Germinal center (tissue), 1 donor: ENCODE measurements at places on chromosomes 11 and 22.

DNA sequence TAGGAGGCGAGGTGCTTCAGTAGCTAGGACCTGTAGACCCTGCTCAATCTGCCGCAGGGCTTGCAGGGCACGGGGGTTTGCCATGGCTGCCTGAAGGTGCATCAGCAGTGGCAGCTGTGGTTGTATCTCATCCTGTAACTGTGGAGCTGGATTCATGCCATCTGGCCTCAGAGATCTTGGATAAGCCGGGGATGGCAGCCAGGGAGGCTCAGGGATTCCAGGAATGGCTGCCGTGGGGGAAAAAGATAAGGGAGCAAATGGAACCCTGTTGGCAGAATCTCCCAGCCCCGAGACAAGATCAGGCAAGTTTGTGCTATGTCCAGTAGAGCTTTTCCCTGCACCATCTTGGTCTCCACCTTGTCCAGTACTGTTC lies 1.8 kb downstream of the UBQLN3 start:
- no peak for DNase-seq

- no peak for DNase-seq
Observed at GRCh38 chr11:131764649-131765048, 394.2 kb downstream of the NTM start.

DNA sequence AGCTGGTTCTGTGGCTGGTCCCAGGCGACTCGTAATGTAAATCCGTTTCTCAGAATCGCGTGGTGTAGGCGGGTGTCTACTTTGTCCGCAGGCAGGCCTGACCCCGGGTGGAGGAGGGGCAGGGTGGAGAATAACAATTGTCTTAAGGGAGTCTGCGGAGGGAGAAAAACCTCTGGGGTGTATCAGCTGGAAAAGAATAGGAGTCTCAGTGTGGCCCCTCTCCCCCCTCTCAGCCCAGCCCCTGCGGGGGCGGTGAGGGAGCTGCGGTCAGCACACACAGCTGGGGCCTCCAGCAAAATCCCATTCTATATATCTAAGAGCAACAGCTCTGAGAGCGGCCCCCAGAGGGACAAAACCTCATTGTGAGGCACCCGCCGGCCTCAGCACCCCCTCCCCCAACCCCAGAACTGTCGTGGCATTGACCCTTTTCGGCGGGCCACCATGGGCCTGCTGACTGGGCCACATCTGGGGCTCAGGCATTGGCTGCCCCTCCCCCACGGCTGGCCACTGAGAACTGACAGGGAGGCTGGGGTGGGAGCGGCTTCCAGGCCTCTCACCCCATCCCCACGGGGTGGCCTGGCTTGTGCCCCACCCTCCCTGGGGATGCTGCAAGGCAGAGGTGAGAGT lies 2.7 kb upstream of the MYRF start:
- DNase-seq, result no peak

DNA sequence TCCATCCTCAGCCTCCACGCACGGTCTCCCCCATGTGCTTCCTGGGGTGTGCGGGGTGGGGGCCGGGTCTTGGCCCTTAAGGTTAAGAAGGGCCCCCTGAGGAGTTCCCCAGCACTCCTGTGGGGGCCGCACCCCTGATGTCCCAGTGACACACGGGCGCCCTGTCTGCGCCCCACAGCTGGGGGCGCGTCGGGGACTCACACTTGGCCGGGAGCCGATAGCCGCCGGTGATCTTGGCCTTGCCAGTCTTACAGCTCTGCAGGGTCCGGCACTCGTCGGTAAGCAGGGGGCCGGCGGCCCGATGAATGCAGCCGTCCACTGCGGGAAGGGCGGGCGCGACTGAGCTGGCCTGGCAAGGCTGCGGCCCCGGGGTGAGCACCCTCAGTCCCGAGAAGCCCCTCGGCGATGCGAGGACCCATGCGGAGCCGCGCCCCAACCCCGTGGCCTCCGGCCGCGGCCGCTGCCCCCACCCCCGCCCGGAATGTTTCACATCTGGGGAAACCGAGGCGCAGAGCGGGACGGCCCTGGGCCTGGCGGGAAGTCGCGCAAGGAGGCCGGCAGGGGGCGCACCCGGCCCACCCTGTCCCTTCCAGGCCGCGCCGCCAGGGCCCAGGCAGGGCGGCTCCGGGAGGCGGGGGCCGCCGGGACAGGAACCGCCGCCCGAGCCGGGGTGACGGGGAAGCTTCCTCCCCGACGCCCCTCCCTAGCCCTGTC lies 13.9 kb downstream of the OTUB1 start:
- DNase-seq, result peak; percentile 89

GRCh38 chr11:29985248-29985647 lies 31.6 kb downstream of the KCNA4 start:
- no peak for DNase-seq

- DNase-seq, result no peak
Observed at GRCh38 chr11:131754671-131755070, 384.3 kb downstream of the NTM start.

- no peak for DNase-seq
Observed at GRCh38 chr11:87726506-87726905, 448.7 kb downstream of the RAB38 start.

DNA sequence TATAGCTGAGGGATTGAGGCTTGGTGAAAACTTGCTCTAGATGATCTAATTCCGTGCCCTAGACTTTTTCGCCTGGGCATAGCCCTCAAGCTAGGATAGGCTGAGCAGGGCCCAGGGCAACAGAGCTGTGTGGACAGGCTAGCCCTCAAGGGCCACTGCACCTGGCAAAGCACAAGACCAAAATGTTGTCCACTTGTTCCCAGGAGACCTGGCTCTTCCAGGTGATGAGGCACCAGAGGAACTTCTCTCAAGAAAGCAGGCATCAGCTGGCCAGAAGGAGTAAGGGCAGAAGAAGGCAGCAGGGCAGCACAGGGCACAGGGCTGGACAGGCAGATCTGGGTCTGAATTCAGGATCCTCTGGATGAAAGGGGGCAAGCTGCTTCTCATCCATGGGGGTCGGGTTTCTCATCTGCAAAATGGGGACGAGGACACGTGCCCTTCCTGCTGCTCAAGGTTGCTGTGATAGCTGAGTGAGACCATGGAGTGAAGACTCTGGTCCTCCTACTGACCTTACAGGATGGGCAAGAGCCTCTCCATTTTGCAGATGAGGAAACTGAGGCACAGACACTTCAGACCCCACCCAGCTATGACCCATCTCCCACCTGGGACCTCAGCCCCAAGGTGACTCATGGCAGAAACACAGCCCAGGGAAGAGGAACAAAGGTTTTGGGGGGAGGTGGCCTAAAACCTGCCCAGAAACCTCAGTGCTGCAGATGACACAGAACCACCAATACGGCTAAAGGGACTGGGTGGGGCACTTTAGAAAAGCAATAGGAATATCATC lies 42.2 kb upstream of the PRDM11 start:
- no peak for DNase-seq

GRCh38 chr11:1317432-1317831 lies 8.0 kb upstream of the TOLLIP start:
- DNase-seq, result no peak

GRCh38 chr11:88282747-88283515 lies 54.6 kb downstream of the CTSC start:
- no peak for DNase-seq

GRCh38 chr11:132312701-132313111 lies 942.3 kb downstream of the NTM start:
- DNase-seq, result peak; percentile 15

GRCh38 chr11:31957674-31958073 lies 133.2 kb upstream of the RCN1 start:
- no peak for DNase-seq

GRCh38 chr11:22454461-22455090 lies 116.4 kb downstream of the SLC17A6 start:
- DNase-seq, result no peak

- no peak for DNase-seq
Observed at GRCh38 chr11:82995235-82995634, 76.5 kb downstream of the RAB30 start.

DNA sequence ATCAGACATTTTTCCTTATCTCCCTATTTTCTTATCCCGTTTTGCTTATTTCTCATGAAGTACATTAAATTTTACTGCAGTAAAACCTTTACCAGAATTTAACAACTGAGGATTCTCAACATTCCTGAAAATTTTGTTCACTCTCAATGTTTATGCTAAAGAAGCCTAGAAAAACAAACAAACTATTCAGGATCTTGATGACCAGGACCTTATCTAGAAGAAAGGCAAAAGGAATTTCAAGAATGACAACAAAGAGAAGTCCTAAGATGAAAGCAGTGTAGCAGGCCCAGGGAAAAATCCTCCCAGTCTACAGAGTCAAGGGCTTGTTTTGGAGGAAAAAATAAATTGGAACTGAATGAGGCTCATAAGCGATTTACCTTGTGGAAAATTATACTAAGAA lies 283.3 kb upstream of the ARHGAP42 start:
- DNase-seq, result no peak

GRCh38 chr11:73167363-73167954 lies 25.3 kb upstream of the FCHSD2 start:
- no peak for DNase-seq

DNA sequence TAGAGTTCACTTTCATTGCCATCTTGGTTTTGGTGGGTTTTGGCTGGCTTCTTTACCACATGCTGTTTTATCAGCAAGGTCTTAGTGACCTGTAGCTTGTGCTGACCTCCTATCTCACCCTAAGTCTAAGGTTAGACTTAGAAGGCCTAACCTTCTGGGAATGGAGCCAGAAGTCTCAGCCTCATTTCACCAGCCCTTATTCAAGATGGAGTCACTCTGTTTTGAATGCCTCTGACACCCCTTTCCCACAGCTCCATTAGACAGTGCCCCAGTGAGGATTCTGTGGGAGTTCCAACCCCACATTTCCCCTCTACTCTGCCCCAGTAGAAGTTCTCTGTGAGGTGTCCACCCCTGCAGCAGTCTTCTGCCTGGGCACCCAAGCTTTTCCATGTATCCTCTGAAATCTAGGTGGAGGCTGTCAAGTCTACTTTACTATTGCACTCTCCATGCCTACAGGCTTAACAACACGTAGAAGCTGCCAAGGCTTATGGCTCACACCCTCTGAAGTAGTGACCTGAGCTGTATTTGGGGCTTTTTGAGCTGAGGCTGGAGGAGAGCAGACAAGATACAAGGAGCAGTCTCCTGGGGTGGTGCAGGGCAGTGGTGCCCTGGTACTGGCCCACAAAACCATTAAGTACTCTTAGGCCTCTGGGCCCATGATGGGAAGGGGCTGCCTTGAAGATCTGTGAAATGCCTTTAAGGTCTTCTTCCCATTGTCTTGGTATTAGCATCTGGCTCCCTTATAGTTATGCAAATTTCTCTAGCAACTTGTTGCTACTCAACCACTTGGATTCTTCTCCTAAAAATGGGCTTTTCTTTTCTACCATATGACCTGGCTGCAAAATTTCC lies 65.9 kb upstream of the SC5D start:
- DNase-seq, result no peak

DNA sequence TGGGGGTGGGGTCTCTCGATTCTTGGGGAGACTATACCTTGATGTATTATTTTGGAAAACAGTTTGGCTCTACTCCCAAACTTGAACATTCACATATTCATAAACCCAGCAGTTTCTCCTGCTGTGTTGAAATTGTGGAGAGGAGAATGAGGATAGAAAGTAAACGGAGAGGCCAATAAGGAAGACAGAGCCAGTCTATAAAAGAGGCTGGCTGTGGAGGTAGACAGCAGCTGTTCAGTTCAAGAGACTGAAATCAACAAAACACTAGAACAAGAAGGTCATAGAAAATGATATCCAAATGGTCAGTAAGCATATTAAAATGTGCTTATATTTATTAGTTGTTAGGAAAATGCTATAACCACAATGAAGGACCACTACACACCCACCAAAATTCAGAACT lies 1.9 kb upstream of the MOGAT2 start:
- no peak for DNase-seq

DNA sequence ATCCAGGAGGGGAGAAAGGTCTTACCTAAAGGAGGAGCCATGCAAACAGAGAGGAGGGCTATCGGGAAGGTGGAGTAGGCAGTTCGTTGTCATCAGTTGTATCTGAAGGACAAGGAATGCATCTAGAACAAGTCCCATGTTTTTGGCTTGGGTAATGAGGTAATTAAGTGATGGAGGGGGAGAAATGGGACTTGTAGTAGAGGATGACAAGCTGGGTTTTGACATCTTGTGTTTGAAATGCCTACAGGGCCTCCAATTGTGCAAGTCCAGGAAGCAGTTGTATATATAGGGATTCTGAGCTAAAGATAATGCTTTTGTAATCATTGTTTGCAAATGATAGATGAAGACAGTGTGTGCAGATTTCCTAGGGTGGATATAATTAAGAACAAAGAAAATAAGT lies 622.8 kb downstream of the NTM start:
- no peak for DNase-seq

GRCh38 chr11:93545566-93545965 lies 2.4 kb upstream of the SMCO4 start:
- no peak for DNase-seq

GRCh38 chr22:40529821-40530220 lies 106.7 kb downstream of the MRTFA start:
- DNase-seq, result no peak

DNA sequence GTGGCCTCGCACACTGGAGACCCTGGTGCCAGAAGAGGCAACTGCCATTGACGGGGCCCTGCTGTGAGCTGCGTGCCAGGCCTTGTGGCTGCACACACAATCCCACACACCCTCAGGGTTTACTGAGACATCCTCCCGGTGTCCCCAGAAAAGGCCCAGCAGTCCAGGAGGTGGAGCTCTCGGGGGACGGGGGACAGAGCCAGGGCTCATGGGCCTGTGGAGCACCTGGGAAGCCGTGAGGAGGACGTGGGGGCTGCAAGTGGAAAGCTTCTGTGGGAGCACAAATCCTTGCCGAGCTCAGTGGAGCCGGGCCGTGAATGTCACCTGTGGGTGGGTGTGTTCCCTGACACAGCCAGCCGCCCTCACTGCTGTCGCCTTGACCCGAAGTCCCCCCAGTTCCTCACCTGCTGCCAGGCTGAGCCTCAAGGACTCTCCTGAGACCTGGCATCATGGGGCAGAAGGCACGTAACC lies 609.7 kb downstream of the TBC1D22A start:
- no peak for DNase-seq

DNA sequence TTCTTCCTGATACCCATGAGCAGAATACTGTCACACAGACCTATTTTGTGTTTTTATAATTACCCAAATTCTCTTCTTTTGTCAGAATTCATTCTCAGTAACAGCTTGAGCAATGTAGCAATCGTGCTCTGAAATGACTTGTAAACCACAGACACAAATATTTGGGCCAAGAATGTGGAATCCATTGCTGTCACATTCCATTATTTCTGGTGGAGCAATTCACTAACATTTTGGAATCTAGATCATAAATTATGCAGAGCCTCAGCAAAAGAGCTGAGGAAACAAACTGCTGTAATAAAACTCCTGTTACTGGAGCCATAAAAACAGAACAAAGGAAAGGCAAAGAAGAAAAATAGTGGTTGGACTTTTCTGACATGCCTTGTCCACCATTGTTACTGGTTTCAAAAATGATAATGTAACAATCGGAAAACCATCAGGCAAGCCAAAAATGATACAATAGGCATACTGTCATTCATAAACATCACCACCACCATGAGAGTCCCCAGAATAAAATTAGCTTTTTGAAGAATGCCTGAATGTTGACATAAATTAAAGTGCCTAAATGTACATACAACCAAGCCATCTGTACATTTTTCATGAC lies 223.4 kb upstream of the PITPNB start:
- no peak for DNase-seq

GRCh38 chr11:129267716-129268115 lies 75.6 kb upstream of the ARHGAP32 start:
- DNase-seq, result no peak
